Effector memory CD8-positive, alpha-beta T cell (primary cell): ENCODE measurements at places on chromosomes 3 and 15.

GRCh38 chr3:127093312-127093711 is 99.6 kb upstream of the PRR23E start:
- DNase-seq = no peak

GRCh38 chr3:60555686-60556354 is 695.4 kb downstream of the FHIT start:
- no peak for DNase-seq

DNA sequence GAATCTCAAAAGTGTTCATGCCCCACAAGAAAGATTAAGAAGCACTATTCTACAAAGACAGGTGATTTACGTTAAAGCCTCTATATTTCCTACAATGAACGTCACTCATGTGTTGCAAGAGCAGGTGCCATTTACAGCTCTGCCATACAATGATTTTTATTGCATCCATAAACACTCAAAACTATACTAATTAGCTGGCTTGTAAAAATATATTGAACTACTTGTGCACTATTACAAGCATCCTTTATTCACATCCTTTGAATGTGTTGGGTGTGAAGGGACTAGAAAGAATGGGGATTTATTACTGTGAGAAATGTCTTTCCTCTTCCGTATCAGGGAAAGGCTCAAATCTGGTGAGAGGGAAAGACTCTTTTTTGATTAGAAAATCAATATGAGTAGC is 50.7 kb upstream of the C3orf49 start:
- DNase-seq = no peak

- DNase-seq = no peak
These were observed 228.0 kb downstream of the FMN1 start for GRCh38 chr15:32966512-32966911.

- DNase-seq = no peak
These were observed 29.3 kb downstream of the PLA2G4D start for GRCh38 chr15:42065033-42065432.

GRCh38 chr15:34358367-34358766 is 8.6 kb downstream of the LPCAT4 start:
- no peak for DNase-seq

GRCh38 chr3:14141602-14142341 is 16.9 kb downstream of the TMEM43 start:
- DNase-seq = peak; percentile 36

- no peak for DNase-seq
These were observed 24.1 kb upstream of the MRPL3 start for GRCh38 chr3:131526801-131527347.

DNA sequence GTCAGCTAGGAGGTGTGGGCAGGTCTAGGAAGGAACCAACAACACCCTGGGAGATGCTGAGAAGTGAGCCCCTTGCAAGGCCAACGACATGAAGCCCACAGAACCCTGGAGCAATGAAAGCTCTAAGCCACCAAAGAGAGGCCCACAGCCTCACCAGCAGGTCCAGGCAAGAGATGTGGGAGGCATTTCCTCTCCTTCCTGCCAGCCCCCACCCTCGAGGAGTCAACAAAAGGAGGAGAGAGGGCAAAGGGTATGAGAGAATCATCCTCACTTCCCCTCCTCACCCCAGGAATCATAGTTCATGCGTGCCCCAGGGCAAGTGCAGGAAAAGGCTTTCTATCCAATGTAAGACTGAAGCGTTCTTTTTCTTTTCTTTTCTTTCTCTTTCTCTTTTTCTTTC is 195.8 kb downstream of the SHQ1 start:
- DNase-seq = no peak

DNA sequence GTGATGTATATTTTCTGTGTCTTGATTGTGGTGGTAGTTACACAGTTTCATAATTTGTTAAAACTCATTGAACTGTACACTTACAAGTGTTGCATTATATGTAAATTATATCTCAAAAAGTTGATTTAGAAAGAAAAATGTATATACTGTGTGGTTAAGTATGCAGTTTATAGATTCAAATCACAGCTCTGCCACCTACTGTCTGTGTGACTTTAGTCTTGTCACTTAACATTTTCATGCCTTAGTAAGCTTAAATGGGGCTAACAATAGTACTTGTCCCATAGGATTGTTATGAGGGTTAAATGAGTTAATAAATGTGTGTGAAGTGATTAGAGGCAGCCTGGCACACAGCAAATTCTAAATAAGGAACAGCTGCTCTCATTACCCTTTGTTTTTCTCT is 120.9 kb upstream of the P2RY1 start:
- no peak for DNase-seq

GRCh38 chr3:171260466-171260865 is 199.7 kb downstream of the TNIK start:
- no peak for DNase-seq

DNA sequence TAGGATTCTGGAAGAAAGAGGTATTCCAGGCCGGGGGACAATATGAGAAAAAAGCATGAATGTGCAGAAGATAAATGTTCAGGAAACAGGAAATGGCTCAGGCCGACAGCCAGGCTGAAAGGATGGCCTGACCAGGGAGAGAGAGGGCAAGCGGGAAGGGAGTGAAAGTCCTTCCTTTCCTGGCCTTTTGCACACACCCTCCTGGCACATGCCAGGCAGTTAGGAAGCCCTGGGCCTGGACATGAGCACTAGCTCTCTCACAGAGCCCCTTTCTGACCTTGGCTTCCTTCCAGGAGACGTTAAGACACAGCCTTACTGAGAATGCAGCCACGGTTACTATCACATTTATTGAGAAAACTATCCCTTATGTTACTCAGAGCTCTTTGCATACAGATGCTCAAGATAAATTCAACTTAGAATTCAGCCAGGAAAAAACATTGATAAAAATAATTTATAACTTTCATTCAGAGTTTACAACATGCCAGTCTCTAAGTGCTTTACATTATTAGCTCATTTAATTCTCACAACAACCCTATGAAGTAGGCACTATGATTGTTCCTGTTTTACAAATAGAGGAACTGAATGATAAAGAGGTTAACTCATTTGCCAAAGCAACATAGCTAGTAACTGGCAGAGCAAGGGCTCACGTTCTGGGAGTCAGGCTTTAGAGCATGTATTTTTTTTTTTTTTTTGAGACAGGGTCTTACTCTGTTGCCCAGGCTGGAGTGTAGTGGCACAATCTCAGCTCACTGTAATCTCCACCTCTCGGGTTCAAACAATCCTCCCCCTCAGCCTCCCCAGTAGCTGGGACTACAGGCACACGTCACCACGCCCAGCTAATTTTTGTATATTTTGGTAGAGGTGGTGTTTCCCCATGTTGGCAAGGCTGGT is 39.4 kb upstream of the SMAD3 start:
- no peak for DNase-seq

DNA sequence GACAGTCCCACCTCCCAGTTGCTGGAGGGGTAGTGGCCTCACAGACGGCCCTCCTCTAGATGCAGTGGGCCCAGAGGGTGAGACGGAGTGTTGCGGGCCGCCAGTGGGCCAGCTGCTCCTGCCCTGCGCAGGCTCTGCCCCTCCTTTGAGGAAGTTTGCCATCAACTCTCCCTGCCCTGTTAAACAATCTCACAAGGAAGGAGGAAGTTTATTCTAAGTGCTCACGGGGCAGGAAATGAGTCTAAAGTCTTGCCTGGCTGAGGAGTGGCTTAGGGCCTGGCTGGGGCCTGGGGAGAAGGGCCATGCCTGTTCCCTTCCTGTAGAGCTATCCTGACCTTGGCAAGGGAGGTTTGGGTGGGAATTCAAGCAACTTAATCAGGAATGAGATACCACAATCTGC is at the start of gene FAM3D:
TSS of gene FAM3D (minus strand) at position 92 of the 400 bp plus-strand sequence. CDS start 11,211 bp downstream, outside the sequence.
- no peak for DNase-seq

DNA sequence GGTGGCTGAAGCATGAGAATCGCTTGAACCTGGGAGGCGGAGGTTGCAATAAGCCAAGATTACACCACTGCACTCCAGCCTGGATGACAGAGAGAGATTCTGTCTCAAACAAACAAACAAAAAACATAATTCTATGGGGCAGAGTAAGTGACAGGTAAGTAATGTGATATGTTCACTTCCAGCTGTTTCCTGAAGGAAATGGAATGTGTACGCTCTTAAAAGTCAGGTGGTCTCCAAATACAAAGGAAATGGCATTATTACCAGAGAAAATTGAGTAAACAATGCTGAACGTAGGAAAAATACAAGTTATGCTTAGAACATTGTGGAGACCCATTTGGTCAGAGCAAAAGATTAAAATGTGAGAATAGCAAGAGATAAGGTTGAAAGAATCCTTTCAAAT is 278.5 kb downstream of the SCAPER start:
- DNase-seq = no peak
